ENCODE measurements at places on chromosomes 1 and 21.

- DNase-seq: peak; percentile 71
These were observed 8.0 kb upstream of the TNFRSF14 start for GRCh38 chr1:2548068-2548589.

- no peak for DNase-seq
These were observed 28.9 kb upstream of the EFCAB14 start for GRCh38 chr1:46747683-46748288.

GRCh38 chr1:38929054-38929453, 12.6 kb downstream of the RHBDL2 start:
- DNase-seq: no peak

- no peak for DNase-seq
These were observed 537.3 kb upstream of the PLXNA2 start for GRCh38 chr1:208781391-208782045.

- no peak for DNase-seq
These were observed 788 bp upstream of the EDEM3 start for GRCh38 chr1:184755226-184756065.

GRCh38 chr1:75293270-75293669, 159.1 kb downstream of the LHX8 start:
- DNase-seq: no peak

- DNase-seq: no peak
These were observed 159.9 kb upstream of the NEGR1 start for GRCh38 chr1:72442262-72442661.

DNA sequence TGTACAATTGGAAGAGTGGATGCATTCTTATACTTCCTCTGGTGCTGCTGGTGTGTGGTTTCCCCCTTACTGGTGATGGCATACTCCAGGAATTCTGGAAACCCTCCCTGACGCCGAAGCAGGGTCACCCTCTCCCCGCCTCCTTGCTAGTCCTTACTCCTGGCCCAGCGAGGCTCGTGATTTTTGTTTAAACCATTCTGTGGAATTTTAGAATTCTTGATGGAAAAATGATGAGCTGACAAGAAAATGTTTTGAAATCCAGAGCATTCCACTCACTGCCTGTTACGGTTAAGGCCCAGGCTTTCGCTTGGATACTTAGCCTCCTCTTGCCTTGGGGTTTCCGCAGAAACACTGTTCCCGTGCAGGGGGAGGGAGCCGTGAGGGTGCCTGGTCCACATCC, 41.1 kb downstream of the IL6R start:
- no peak for DNase-seq
